ENCODE measurements at places on chromosomes 1 and 21.

GRCh38 chr1:56527548-56528302 lies 51.6 kb downstream of the PLPP3 start:
- no peak for DNase-seq

- no peak for DNase-seq
Measured at GRCh38 chr1:180884588-180885300, 28.0 kb upstream of the KIAA1614 start.

DNA sequence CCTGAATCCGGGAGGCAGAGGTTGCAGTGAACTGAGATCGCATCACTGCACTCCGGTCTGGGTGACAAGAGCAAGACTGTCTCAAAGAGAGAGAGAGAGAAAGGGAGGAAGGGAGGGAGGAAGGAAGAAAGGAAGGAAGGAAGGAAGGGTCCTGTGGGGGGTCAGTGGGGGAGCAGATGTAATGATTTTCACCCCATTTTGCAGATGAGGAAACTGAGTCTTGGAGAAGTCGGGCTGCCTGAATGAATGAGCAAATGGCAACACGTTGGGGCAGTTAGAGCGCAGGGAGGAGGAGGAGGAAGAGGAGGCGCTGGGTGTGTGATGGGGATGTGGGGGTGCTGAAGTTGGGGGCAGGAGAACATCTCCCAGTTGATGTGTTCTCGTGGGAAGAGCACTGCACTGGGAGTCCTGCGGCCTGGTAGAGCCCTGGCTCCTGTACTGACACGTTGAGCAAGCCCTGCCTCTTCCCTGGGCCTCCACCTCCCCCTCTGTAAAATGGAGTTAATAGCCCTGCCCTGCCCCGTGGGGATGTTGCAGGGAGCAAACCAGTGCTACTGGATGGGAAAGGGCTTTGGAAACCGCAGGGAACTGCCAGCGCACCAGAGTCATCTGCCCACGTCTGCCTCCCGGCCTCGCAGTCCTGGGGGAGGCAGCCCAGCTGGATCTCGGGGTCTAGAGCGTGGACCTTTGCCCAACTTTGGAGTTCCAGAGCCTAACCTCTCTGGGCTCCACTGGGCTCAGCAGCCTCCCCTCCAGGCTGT lies 103.2 kb upstream of the CASZ1 start:
- DNase-seq, result no peak

- DNase-seq, result no peak
Measured at GRCh38 chr1:226519716-226520598, 28.6 kb upstream of the STUM start.

GRCh38 chr1:173328961-173329360 lies 121.8 kb upstream of the TNFSF4 start:
- DNase-seq, result no peak

DNA sequence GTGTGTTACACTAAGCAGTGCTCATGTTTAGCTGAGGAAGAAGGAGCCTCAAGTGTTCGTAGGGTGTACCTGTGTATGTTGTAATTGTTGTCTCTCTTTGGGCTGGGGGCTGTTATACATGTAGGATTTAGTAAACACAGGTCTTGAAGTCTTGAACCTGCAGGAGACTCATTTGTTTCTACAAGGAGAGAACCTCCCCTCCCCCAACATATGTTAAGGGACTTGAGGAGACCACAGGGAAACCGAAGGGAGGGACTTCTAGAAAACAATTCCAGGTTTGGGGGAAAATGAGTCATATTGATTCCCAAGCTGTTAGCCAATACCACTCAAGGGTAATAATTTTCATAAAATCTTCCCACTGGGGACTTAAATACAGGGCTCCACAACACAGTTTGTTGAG lies 25.0 kb upstream of the AGBL4 start:
- DNase-seq, result no peak

DNA sequence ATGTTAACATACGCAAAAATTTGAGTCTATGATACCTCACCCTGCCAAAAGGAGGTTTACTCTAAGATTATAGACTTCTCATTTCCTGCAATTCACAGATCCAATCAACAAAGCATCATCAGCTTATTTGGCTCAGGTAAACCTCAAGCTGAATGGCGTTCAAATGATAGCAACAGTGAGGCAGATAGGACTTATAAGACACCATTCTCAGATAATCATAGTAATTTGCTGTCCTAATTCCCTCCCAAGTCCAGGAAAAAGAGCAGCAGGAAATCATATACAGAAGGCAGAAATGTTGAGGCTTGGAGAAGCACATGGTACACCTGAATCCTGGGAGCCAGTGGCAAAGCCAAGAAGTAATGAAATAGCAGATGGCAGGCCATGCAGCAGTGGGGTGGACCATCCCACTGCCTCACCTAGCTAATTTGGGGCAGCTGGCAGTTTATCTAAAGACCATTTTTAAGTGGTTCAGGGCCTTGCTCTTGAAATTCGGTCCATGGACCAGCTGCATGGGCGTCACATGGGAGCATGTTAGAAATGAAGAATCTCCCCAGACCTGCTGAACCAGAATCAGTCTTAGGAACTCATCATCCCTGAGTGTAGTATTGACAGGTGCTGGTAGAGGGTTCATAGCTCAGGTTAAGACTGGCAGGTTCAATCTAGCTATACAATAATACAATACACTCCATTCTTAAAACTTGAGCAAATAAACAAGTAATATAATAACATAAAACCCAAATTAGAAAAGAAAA lies 57.7 kb downstream of the ASTN1 start:
- DNase-seq, result no peak

GRCh38 chr1:161480381-161481035 lies 24.7 kb upstream of the FCGR2A start:
- DNase-seq, result no peak

GRCh38 chr1:177914603-177915002 lies 55.3 kb downstream of the SEC16B start:
- DNase-seq, result peak; percentile 21

DNA sequence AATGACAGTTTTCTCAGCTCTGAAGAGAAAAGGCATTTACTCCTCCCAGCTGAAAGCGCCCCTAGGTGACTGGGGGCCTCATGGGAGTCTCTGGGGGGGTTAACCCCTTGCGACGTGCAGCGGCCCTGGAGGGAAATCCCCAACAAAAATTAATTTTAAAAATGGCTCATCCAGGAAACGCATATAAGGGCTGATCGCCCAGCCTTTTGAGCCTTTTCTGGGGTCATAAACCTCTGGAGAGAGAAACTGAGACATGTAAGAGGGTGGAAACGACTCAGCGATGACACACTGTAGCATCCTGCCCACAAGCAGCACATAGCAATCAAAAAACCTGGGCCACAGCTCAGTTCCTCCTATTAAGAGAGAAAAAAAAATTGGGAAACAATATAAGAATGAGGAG lies 20.4 kb upstream of the HPDL start:
- peak; percentile 76 for DNase-seq
